ENCODE measurements at places on chromosomes 12 and 14.

DNA sequence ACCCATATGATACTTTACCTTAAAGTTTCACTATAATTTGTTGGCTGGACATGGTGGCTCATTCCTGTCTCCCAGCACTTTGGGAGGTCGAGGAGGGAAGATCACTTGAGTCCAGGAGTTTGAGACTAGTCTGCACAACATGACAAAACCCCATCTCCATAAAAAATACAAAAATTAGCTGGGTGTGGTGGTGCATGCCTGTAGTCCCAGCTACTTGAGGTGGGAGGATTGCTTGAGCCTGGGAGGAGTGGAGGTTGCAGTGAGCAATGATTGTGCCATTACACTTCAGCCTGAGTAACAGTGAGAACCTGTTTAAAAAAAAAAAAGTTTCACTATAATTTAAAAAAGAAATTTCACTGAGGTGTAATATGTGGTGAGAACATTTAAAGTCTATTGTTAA, 21.2 kb downstream of the DERA start:
- DNase-seq: no peak

DNA sequence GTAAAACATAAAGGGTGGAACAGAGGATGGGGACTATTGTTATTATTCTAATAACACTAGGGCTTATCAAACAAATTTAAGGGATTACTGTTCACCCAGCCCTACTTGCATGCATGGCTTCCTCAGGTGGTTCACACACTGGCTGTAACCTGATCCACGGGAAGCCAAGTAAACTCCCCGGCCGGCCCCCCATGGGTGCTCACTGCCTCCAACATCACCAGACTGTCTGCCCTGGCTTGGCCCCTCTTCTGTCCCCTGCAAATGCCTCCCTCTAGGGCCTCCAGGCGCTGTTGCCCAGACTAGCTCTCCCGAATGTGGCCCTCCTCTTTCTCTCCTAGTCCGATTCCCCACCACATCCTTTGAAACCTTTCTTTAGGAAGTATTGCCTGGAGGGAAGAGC, 18.6 kb downstream of the FAIM2 start:
- DNase-seq: no peak

DNA sequence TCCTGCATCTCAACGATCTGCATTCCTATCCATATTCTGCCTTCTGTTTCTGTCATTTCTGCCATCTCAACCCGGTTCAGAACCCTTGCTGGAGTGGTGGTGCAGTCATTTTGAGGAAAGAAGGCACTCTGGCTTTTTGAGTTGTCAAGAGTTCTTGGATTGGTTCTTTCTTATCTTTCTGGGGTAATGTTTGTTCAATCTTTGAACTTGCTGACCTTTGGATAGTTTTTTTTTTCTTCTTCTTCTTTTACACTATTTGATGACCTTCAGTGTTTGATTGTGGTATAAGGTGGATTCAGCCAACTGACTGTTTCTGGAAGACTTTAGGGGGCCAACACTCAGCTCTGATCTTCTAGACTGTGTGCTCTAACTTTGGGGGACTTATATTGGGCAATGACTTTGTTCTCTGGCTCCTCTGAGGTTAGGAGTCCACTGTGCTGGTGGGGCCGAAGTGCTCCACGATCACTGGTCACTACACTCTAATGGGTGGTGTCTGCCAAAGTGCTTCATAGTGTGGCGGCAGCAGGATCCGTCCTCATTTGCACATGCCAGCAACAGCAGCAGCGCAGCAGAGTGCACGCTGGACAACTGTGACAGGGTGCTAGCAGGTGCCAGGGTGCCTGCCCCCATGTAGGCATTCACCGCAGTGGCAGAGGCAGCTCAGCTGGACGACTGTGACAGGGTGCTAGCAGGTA, 255.8 kb downstream of the FBXL14 start:
- no peak for DNase-seq

DNA sequence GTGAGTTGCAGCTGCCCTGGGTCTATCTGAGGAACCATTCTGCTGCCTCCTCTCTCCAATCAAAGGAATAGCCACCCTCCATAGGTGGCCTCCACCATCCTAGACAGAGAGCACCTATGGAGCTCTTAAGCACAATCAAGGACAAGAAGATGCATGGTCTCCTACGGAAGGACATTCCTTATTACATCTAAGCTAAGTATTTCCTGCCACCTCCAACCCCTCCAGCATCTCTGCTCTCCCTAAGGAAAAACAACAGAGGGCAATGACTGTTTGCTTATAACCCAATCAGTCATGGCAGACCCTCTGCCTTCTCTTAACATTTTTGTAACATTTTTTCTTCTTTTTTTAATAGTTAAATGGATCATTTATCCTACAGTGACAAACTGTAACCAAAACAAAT, 14.8 kb upstream of the OR6J1 start:
- DNase-seq: no peak

DNA sequence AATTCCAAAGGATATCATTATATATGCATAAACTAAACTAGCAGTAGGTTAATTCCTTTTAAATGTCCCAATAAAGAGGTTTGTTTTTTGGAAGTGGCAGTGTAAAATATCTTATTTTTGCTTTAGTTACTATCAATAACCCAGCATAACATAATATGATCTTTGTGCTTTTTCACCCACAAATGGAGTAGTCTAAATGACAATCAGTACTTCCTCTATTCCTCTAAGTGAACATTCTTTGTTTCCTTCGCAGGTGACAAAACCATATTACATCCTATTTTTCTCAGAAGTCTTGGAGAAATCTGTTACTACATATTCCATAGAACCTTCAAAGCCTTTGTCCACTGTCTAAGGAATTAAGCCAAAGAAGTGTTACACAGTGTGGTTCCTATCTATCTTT, 62.5 kb downstream of the MED13L start:
- DNase-seq: no peak

- no peak for DNase-seq
These were observed 47.8 kb upstream of the EML1 start for GRCh38 chr14:99745307-99745951.

GRCh38 chr12:104737791-104738301, 220.2 kb downstream of the SLC41A2 start:
- DNase-seq: no peak

DNA sequence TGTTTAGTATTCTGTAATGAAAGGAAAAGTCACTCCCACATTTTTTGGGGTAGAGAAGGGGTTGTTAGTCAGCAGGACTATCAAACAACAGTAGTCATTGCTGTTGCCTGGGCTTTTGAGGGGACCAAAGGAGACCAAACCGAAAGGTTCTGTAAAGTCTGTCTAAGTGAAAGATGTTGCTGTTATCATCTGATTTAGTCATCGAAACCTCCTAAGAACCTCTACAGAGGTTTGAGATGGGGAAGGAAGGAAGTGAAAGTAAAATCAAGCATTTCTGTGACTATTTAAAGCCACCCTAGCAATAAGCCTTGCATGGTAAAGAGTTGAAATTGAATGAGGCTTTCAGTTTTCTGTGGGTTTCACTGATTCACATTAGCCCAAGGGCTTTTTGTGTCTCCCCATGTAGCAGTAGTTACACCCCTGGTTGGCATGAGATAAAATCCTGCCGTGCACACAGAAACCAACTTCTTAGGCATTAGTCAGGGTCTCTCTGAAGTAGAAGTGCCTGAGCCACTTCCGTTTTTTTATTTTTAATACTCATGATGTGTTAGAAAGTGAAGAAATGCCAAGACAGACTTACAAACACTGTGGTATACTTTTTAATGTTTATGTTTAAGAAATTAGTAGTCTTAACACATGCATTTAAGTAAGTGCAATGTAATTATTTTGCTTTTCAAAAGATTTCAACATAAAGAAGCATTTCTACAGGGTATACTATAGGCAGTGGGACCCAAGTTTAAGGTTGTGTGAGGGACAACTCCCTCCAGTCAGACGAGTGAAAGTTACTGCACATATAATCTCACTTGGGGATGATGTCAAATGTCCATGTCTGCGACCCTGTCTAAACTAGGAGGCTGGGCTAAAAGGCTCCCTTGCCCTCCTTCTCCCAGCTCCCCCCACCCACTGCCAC, 50.4 kb downstream of the DYRK2 start:
- DNase-seq: no peak

DNA sequence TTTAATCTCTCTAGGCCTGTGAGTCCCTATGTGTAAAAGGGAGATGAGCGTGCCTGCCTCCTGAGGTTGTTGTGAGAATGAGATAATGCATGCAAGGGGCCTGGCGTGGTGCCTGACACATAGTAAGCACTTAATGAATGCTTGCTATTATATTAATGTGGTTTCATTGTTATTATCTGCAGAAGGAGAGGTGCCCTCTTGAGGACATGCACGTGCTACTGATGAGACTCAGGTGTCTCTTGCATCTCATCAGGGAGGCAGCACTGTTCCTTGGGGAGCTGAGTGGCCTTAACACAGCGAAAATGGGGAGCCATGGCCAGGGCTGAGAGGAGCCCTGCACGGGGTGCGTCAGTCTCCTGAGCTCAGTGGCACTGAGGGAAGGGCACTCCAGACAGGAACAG, 29.9 kb upstream of the BCDIN3D start:
- DNase-seq: no peak

DNA sequence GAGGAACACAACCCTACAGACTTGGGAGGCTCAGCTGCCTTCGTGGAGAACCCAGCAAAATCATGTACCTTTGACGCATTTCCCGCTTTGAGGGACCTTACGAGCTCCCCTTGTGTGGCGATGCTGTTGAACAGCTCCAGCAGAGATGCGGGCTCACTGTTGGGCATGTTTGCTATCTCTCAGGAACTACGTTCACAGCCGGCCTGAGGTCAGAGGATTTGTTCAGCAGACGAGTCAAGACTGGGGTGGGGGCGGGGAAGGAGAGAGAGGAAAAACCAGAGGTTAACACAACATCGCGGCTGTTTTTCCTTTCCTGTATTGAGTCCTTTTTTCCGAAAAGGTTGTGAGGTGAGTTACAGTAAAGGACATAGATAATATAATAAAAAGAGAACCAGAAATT, 45.9 kb downstream of the SLC25A47 start:
- DNase-seq: no peak

GRCh38 chr14:33756833-33757232, 194.0 kb downstream of the EGLN3 start:
- DNase-seq: no peak

DNA sequence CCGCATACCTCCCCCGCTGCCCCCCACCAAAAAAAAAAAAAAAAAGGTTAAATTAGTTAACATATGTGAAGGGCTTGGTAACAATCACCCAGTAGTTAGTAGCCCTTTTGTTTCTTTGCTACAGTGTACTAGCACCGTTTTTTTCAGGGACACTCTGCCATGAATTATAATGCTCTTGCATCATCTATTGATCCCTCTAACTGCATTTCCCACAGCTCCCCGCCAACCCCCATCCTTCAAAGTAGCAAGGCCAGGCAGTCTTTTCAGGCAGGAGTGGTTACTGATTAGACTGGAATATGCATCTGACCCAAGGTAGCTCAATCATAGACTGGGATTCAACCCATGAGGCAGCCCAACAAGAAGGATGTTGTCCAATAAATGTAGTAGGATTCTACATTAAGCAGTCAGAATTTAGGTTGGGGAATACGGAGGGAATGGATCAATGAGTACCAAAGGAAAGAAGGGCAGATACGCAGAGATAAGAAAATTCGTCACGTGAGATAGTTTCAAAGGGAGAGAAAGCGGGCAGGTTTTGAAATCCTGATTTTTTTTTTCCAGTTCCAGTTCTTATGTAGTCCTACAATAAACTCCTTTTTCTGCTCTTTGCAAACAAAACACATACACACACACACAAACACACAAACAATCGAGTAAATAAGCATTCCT, 39.8 kb upstream of the CRACR2A start:
- no peak for DNase-seq

DNA sequence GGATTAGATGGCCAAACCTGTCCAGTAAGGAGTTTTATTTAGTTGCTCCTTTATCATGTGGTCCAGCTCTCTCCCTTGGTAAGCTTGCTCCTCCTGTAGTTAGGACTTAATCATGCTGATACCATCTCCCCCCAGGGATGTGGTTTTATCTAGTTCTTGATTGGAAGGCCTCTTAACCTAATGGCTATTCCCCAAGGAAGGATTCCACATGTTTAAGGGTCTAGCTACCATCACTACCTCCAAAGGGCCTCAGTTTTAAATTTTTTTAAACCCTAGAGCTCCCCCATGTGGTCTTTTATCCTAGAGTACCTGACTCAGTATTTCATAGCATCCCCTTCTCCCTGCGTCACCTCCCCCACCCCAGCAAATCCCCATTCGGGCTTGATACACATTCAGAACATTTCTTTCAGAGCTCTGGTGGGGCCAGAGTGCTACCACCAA, 22.5 kb downstream of the MAP3K12 start:
- no peak for DNase-seq

DNA sequence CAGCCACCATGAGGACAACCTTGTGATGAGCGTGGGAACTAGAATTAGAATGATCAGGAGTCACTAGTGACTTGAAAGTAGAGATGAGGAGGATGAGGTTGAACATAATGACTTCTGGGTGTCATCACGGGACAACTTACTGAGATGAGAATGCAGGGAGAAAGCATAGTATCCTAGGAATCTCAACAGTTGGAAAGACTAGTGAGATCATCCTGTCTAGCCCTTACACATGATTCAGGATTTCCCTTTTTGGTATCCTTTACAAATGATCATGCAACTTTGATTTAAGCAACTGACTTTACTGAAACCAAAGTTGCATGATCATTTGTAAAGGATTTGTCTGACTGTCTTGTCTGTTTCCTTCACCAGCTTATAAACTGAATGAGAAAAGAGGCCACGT, 51.8 kb upstream of the HIF1A start:
- no peak for DNase-seq

DNA sequence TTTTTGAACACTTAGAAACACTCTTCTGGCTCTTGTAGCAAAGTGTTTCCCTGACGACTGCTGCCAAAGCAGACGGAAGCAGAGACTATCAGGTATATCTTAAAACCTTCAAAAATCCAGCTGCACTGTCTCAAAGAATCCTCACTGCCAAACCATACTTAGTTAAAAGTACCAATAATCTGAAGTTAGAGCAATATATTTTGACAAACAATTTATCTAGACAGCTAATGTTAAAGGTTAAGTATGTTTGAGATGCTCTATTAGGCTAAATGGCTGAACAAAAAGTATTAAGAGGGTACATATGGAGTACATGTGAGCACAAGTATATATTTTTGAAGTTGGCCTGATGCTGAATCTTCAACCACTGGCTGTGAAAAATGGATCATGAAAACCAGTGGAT, 331.9 kb upstream of the DIO2 start:
- DNase-seq: no peak

DNA sequence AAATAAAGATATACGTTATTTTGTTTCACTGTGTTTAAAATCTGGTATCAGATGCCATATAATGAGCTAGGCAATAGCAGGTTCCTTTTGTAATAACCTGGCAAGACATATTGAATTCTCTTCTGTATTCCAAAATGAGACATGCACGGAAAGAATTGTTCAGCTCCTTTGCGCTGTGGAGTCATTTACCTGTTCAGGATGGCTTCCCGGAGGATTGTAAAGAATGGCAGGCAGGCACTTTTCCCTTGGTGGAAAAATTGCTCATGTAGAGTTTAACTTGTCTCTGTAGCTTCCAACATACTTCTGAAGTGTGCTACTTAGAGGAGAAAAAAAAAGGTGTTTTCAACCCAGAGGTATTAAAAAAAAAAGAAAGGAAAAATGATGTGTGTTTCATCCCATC, 805.2 kb downstream of the GALC start:
- no peak for DNase-seq

- DNase-seq: no peak
These were observed 479.7 kb downstream of the AACS start for GRCh38 chr12:125544960-125545359.

GRCh38 chr14:34782031-34782430, 67.6 kb upstream of the CFL2 start:
- no peak for DNase-seq
